ENCODE measurements at places on chromosomes 2 and 18. TPM values are rescaled to one million over a fixed set of nuclear protein-coding genes. Genes with fewer than 3 reads are reported as not detected.

GRCh38 chr18:21502661-21503060, 97.8 kb downstream of the ESCO1 start:
- DNase-seq, result no peak

Gene TUBA4B
- not detected for total RNA-seq

Gene SP9
- total RNA-seq, result not detected

- DNase-seq, result no peak
Observed at GRCh38 chr2:120605231-120605935, 130.3 kb upstream of the GLI2 start.

Gene CRYGD
- total RNA-seq, result not detected

- DNase-seq, result peak; percentile 48
Observed at GRCh38 chr2:200454927-200455801, 54.7 kb downstream of the KCTD18 start.

Gene DTNA
- not detected for total RNA-seq

DNA sequence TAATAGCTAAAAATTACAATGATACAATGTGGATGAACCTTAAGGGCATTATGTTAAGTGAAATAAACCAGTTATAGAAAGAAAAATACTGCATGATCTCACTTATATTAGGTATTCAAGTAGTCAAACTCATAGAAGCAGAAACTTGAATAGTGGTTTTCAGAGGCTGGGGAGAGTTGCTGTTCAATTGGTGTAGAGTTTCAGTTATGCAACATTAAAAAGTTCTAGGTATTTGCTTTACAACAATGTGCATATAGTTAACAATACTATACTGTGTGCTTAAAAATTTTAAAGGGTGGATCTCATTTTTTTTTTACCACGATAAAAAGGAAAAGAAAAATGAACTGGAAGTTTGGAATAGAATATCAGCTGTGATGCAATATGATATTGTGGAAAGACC, 479.1 kb downstream of the SPAG16 start:
- DNase-seq, result no peak

Gene CPLX4
- not detected for total RNA-seq

- DNase-seq, result no peak
Observed at GRCh38 chr2:239239607-239240413, 161.0 kb downstream of the HDAC4 start.

- DNase-seq, result no peak
Observed at GRCh38 chr18:35969676-35970075, 2.8 kb upstream of the RMP24 start.

Gene TRAF3IP1
- 51.7 TPM for total RNA-seq

- no peak for DNase-seq
Observed at GRCh38 chr2:10336283-10336682, 33.6 kb downstream of the HPCAL1 start.

- peak; percentile 51 for DNase-seq
Observed at GRCh38 chr2:236882930-236883329, 202.8 kb upstream of the COPS8 start.

DNA sequence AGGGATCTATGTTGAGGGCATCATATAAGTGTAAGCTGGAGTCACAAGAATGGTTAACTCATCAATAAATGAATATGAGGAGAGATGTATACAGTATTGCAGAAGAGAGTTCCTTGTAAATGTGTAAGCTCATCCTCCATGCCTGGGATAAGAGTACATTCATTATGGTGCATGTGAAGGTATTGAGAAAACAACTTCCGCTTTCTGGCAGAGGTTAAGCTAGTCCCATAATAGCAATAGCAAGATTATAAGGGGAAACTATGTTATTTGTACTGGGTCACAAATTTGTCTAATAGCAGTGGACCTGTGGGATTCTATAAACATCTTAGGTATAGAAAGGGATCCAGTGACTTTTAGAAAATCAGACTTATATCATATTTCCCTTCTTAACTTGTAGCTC, 44.1 kb downstream of the SCN2A start:
- DNase-seq, result no peak

GRCh38 chr2:190677255-190677654, 28.4 kb downstream of the NAB1 start:
- DNase-seq, result no peak
